Smooth muscle cell of bladder (primary cell): ENCODE measurements at places on chromosomes 12 and 14. TPM values are rescaled to one million over a fixed set of nuclear protein-coding genes. Genes with fewer than 3 reads are reported as not detected.

PPP1R36 gene
- total RNA-seq = 0.85 and 1.1 TPM in 2 replicates

C12orf50 gene
- total RNA-seq = under 0.01 TPM in 1 of 2 replicates, not detected in the other

HSPB8 gene
- total RNA-seq = 9.8 and 18.1 TPM in 2 replicates

SRRM4 gene
- total RNA-seq = under 0.01 TPM in 2 replicates

CIDEB gene
- 1.00 and 1.8 TPM in 2 replicates for total RNA-seq

TAS2R50 gene
- 2.1 and 2.4 TPM in 2 replicates for total RNA-seq

CCDC38 gene
- not detected in 2 replicates for total RNA-seq

PPFIBP1 gene
- 55.5 and 92.5 TPM in 2 replicates for total RNA-seq

PRB2 gene
- total RNA-seq = not detected in 2 replicates

GPR65 gene
- total RNA-seq = under 0.01 and 0.28 TPM in 2 replicates

ABCB9 gene
- 5.3 and 7.4 TPM in 2 replicates for total RNA-seq

LRRC10 gene
- under 0.01 TPM in 1 of 2 replicates, not detected in the other for total RNA-seq

OR4L1 gene
- not detected in 2 replicates for total RNA-seq
